NCI-H510A treated with DMSO at 0.1 percent for 48 hours (cell line): ENCODE measurements at places on chromosomes 12 and 14.
A peak's percentile ranks its signal among the peaks of the same experiment; 100 is the strongest.

DNA sequence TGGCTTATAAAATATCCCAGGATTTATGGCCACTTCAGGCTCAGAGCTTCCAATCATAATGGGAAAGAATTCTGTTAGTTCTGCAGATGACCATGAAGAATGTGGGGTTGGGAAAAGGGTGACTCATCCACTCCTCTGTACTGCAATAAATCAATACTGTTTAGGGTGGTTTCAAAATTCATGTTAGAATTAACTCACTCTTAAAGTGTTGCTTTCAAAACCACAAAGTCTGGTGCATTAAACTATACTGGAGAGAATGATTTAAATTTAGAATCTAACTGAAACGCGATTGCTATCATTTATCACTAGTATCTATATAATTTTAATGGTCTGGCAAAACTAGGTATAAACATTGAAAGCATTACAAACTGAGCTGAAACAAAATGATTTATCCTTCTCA is 798 bp downstream of the CCDC198 start:
- DNase-seq, result peak; percentile 5

DNA sequence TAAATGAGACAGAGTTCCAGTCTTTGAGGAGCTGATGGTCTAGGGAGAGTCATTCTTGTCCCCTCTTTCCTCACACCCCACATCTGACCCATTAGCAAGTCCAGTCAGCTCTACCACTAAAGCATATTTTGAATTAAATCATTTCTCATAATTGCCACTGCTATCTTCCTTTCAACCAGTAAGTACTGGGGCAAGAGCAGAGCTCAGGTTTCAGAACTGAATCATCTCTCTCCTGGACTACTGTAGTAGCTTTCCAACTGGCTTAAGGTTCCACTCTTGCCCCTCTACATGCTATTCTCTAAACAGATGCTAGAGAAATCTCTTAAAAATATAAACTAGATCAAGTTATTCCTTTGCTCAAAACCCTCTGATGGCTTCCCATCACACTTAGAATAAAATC is 218.3 kb downstream of the TTC6 start:
- no peak for DNase-seq

DNA sequence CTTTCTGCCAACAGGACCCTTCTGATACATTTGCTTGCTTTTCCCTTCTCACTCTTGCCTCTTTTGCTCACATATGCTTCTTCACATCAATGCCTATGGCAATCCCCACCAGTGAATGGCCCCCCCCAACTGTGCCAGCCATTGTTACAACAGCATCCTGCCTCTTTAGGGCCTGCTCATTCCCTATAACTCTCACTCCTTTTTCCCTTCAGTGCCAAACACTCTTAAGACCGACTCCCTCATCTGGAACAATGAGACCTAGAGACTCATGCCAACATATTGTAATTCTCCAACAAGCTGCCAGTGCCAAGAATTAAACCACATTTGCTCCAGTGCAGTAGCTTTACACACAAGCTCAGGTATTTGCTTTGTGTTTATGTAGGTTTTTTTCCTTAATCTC is 189.0 kb downstream of the SOX5 start:
- DNase-seq, result no peak

DNA sequence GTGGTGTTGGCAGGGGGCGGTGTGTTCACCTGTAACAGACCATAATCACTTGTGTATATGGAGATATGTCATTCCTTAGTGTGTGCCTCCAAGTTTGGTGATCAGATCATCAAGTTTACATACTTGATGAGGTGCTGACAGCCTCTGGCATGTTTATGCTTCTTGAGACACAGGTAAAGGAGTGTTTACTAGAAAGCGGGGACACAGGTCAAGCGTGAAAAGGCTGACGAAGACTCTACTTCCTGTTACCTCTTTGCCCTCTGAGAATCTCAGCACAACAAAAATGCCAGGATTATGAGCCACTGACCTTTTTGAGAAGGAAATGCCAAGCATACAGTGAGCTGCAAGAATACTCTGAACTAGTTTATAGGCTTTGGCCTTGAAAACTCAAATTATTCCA is 29.6 kb downstream of the PRDM4 start:
- no peak for DNase-seq

DNA sequence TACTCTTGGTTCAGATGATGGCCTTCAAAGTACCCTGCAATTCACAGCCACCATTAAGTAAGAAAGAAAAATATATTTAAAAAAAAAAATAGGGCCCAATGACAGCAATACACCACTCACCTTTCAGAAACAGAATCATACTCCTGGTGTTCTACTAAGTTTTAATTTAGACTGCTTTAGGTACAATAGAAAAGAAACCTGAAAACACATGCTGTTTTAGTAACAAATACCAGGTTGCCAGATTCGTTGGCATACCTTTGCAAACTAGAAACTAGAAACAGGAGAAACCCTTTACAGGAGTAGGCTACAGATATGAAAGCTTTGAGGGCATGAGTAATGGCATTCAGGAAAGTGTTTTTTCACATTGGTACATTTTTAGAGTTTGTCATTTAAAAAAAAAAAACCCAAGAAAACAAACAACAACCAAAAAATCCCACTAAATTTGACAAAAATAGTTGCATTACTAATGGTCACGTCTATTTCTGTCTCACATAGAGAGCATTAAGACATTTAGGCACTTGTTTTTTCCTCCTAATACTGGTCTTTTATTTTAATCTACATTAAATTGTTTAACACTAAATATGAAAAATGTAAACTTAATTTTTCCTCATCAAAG is 4.0 kb downstream of the SIX1 start:
- DNase-seq, result no peak

GRCh38 chr12:5073853-5074252 is 30.2 kb downstream of the KCNA5 start:
- no peak for DNase-seq

- no peak for DNase-seq
Measured at GRCh38 chr14:94117856-94118255, 7.3 kb downstream of the IFI27 start.
